ENCODE measurements at places on chromosomes 16 and 17.

- no peak for DNase-seq
Measured at GRCh38 chr17:58918884-58919283, 163.2 kb downstream of the PPM1E start.

- DNase-seq = peak; percentile 44
Measured at GRCh38 chr16:79163691-79164387, 436.7 kb downstream of the MAF start.

DNA sequence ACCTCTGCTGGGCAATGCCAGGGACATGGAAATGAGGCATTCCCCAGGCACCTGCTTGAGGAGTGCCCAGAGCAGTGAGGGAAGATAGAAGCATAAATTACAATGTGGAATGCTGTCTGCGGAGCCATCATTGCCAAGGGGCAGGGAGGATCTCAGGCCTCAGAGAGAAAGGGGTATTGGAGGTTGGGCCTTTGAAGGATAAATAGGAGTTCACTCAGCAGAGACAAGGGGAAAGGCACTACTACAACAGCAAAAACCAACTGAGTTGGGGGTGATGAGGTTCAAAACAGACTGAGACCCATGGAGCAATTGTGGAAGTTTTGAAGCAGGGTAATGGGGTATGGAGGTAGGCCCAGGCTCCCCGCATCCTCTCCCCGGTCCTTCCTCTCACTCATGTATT lies 32.8 kb downstream of the SREBF1 start:
- DNase-seq = no peak

DNA sequence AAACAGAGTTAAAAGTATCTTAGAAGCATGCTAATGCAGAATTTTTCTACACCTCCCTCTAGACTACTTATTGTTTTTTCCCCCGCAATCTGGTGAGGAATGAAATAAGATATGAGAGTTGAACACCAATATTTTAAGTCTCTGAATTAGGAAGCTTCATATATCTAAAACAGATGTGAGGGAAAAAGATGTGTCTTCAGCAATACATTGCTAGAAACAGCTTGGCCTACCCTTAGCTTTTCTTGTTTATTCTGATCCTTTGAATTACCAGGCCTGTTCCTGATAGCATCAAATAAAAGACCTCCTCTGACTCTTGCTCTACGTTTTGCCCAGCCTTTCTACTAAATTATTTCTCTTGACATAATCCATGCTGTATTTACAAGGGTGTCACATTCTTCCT lies 221.8 kb downstream of the CDH11 start:
- no peak for DNase-seq

DNA sequence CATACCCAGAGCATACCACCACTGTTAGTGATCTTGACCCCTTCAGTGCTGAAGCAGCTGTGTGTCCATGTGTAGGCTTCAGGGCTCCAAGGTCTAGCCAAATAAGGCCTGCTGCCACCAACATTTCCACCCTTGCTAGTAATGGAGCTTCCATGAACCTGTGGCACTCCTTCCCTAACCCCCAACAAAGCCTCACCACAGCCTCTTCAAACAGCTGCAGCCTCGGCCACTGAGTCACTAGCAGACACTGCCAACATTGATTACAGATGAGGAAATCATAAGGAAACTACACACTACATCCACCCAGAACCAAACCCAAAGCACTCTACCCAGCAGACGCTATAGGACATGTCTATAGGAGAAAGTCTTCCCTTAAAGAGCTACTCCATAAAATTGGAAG lies 610.7 kb downstream of the KCNJ2 start:
- DNase-seq = no peak

DNA sequence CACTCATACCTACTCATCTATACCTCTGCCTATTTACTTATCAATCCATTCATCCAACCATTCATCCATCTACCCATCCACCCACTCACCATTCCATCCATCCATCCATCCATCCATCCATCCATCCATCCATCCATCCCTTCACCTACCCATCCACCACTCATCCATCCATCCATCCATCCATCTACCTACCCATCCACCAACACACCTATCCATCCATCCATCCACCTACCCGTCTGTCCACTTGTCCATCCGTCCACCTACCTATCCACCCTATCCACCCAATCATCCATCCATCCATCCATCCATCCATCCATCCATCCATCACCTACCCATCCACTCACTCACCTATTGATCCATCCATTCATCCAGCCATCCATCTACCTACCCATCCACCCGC lies 235.7 kb downstream of the GSG1L start:
- no peak for DNase-seq

DNA sequence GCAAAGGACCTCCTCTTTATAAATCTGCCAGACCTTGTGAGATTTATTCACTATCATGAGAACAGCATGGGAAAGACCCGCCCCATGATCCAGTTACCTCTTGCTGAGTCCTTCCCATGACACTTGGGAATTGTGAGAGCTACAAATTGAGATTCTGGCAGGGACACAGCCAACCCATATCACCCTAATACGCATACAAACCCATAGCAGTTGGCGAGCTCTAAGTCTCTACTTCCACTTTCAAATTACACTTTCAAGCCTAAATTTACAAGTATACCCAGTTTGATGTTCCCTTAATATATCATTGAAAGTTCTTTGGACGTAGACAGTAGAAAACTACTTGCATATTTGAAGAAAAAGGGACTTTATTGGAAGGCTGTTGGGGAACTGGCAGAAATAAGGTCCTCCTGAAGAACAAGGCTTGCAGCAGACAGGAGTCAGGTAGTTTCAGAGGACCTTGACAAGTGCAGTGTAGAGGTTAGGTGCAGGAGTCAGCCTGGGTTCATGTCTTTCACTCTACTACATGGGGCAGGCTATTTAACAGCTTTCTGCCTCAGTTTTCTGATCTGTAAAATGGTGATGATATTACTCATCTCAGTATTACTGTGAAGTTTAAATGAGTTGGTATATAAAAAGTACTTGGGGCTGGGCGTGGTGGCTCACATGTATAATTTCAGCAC lies 107.9 kb upstream of the EEF2KMT start:
- DNase-seq = no peak

DNA sequence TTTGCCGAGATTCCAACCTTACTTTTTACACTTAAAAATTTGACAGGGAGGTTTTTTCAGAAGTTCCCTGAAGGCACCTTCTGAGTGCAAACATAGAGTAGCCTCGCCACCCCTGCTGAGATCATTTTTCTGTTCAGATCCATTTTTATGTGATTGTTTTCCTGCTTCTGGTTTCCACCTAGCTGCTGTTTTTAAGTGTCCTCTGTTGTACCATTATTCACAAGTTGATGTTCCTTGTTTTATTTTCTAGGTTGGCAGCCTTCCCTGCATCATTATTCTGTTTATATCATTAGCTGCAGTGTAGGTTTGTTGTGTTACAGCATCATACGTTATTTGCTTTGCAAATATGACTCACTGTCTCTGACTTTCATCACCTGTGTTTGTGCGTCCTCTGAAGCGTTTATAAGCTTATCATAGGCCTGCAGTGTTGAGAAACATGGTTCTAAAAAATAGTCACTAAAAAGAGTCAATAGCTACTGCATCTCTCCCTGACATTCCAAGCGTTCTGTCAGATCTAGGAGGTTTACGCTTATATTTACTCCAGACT lies 116.9 kb upstream of the CLEC3A start:
- no peak for DNase-seq

DNA sequence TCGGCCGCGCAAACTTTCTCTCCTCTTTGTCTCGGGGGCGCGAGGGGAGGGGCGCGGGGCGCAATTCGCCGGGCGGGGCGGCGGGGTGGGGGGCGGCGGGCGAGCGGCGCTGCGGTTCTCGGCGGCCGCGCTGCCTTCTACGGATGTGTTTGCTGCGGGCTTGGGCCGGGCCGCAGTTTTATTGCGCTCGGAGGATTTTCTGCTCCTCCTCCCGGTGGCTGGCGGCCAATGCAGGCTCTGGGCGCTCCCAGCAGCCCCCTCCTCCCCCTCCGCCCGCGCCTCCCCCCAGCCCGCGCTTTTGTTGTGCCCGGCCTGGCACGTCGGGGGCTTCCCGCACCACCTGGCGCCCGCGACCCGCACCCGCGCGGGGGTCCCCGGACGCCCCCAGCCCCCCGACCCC lies at the start of gene TIMP2:
Gene TIMP2, minus strand, starts transcription at position 154 of the 400 bp plus-strand sequence. CDS start 299 bp downstream, outside the sequence.
- DNase-seq = peak; percentile 83

- DNase-seq = no peak
Measured at GRCh38 chr16:87581857-87582215, 20.5 kb upstream of the JPH3 start.

DNA sequence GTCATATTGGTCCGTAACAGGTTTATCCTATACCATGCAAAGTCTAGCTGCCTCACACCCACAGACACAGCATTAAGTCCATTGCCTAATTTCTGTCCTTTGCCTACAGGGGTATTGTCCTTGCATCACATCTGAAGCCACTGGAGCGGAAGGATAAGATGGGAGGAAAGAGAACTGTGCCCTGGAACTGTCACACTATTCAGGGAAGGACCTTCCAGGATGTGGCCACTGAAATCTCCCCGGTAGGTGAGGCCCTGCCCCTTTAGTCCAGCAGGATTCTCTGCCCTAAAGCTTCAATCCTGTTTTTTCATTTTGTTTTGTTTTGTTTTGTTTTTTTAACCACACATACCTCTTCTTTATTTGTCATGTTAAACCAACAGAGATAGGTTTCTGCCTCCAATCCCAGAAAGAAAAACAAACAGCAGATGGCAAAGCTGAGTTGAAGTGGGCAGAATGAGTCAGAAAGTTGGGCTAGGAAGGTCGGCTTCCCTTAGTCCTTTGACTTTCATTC lies 2.2 kb upstream of the EFTUD2 start:
- peak; percentile 30 for DNase-seq

GRCh38 chr16:53773150-53773846 lies 69.3 kb downstream of the FTO start:
- DNase-seq = peak; percentile 4

DNA sequence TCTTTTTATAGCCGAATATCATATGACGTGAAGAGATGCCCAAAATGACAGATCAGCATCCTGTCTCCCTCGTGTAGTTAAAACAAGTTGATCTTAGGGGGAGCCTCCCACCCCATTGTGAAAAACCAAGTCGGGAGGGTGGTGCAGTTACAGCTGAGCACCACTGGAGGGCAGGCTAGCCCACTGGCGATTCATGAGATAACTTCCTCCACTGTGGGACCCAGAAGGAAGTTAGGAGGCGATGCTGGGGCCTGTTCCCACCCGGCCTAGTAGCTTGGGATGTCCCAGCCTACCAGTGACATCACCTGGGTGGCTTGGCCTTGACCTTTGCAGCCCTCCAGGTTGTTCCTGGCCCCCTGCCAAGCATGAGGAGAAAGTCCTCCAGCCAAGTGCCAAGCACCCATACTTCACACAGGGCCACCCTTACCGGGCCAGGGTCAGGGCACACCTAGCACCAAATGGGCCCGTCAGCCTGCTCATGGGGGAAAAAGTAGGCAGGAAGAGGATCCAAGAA lies 8.1 kb upstream of the CPNE2 start:
- DNase-seq = peak; percentile 70

Data from CD14-positive monocyte (primary cell).